ENCODE measurements at places on chromosomes 5 and 9. TPM values are rescaled to one million over a fixed set of nuclear protein-coding genes. Genes with fewer than 3 reads are reported as not detected.

Gene PCDHB10
- 0.74 TPM for polyA plus RNA-seq

DNA sequence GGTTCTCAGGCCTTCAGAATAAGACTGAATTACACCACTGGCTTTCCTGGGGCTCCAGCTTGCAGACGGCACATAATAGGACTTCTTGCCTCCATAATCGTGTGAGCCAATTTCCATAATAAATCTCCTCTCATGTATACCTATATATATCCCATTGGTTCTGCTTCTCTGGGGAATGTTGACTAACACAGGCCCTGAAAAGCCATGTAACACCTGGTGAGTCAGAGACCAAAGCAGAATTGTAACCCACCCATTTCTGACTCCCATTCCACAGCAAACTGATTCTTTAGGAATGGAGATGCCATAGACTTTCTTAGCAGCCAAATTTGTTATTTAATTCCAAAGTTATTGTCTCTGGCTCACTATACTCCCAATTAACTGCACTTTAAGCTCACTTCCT, 85.4 kb upstream of the AGXT2 start:
- no peak for DNase-seq

DNA sequence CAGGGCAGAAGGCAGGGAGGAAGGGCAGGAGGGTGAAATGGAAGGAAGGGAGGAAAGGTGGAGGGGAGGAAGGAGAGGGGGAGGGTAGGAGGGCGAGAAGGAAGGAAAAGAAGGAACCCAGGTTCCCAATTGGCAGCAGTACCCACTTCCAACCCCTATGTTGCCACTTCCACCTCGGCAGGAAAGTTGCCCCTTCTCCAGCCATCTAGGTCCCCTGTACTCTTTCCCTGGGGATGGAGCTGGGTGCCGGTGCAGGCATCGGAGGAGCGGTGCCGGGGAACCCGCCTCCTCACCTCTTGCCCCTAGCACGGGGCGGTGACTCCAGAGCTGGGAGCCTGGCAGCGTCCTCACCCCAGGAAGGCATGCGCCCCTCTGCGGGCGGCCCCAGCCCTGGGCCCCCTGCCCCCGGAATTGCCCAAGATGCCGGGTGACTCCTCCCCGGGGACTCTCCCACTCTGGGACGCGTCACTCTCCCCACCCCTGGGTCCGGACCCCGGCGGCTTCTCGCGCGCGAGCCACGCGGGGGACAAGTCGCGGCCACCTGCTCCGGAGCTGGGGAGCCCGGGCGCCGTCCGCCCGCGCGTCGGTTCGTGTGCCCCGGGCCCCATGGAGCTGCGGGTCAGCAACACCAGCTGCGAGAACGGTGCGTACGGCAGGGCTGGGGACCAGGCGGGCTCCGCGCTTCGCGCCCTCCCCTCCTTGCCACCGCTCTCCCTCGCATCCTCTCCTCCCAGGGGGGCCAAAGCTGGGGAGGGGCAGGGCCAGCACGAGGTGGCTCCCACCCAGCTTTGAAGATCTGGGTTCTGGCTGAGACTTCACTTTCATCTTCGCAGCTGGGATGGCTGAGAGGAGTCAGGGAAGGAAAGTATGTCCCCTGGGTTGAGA, at the start of gene NIPAL4:
Gene NIPAL4 (plus strand): TSS at position 499 of the 885 bp plus-strand sequence. CDS start 108 bp downstream, at position 607.
- no peak for DNase-seq

Gene ZNF658
- polyA plus RNA-seq = 4.0 TPM

GRCh38 chr5:90071656-90072055, 337.9 kb downstream of the CETN3 start:
- no peak for DNase-seq

DNA sequence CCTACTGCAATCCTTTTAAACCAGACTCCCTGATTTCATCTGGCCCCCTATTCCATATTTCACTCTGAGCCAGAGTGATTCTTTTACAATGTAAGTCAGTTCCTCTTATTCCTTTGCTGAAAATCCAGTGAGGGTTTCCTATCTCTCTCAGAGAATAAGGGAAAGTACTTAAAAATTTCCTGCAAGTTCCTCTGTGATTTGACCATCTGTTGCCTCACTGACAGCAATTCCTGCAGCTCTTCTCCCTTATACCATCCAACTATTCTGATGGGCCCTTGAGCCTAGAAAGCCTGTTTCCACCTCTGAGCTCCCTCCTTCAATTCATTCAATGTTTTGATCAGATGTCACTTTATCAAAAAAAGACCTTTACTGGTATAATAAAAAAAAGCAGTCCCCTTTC, 317.1 kb upstream of the CCNH start:
- no peak for DNase-seq

Gene IFNA1
- polyA plus RNA-seq = not detected

Gene FCN1
- not detected for polyA plus RNA-seq

Gene COX7C
- 740 TPM for polyA plus RNA-seq

- DNase-seq = no peak
Observed at GRCh38 chr9:84500826-84501225, 160.3 kb upstream of the SLC28A3 start.

DNA sequence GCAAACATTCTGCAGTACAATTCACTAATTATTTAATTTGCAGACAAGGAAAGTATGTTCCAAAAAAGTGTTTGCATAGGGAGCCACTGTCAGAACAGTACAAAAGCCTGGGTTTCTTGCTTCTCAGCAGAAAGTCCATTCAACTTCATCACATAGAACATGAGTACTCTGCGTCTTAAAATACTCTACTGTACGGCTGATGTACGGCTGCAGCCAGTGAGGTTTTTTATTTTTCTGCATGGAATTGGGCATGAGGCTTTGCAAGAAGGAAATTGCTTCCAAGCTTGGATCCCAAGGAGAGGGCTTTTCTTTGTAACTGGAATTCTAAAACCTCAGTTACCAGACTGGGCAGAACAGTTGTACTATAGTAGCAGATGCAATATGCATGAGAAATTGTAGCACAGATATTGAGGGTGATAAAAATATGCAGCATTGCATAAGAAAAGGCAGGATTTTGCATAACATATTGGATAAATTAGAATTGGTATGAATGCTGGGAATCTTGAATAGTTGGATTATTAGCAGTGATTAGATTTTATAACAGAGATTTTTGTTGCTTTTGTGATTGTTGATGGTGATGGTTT, 178.1 kb upstream of the CDH9 start:
- no peak for DNase-seq
